HS-5 (cell line): ENCODE measurements at places on chromosomes 1 and 21.

GRCh38 chr1:10812387-10812915, 16.0 kb upstream of the CASZ1 start:
- no peak for DNase-seq

GRCh38 chr1:117638141-117638540, 32.3 kb downstream of the TENT5C start:
- DNase-seq: no peak

DNA sequence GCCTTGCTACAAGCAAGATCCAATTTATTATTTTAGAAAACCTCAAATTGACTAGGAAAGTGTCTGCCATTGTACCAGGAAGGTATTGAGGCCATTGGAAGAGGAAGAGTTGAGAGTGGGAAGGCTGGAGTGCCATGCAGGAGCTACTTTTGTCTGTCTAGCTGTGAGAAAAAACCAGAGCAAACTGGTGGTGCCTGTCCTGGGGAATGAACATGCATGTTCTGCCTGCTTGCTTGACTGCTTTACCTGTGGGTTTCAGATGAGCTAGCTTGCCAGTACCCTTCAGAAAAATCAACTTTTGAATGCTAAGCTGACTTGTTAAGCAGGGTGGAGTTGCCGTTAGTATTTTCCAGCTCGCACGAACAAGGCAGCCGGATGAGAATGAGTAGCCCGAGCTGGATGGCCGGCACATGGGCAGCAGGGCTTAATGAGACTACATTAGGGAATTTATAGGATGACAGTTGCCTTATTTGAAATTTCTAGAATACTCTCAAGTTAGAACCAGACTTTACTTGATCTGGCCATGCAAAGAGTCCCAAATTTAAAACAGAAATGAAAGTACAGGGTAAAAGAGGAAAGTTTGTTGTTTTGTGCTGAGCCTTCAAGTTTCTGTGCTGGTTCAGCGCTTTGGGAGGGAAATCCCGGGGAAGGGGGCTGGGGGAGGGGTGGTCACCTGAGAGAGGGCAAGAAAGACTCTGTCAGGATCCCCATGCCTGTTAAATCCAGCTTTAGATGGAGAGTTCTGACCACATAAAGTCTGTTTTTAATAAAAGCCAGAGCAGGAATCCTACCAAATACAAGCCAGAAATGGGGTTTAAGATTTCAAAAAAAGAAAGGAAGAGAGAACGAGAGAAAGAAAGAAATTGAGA, 29.6 kb upstream of the C1orf105 start:
- no peak for DNase-seq

- DNase-seq: no peak
These were observed 84.4 kb upstream of the RAB4A start for GRCh38 chr1:229186373-229187056.

DNA sequence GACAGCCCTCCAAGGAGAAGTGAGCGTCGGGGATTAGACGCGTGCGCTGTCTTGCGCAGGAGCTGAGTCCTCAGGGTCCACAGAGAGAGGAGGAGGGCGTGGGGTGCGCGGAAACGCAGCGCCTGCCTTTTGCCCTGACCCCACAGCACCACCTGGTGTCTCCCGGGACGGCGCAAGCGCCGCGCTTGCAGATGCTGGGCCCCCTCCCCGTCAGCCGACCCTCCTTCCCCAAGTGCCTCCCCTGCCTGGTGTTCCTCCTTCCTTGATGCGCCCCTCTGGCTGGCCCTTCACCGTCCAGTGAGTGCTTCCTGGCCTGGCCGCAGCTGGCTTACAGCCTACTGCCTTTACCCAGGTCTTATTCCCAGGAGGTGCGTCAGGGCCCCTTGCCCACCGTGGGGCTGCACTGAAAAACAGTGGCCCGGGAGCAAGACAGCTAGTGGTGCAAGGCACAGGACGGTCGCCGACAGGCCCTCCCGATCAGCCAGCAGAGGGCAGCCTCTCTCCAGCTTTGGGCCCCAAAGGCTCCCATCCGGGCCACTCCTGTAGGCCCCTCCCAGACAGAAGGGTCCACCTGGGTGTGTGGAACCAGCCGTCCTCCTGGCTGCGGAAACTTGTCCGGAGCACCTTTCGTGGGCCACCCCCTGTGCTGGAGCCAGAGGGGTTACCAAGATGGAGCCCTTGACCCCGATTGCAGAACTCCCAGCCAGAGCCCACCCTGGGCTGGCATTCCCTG, 12.9 kb upstream of the PHLDA3 start:
- DNase-seq: no peak
